ENCODE measurements at places on chromosomes 5 and 9.

DNA sequence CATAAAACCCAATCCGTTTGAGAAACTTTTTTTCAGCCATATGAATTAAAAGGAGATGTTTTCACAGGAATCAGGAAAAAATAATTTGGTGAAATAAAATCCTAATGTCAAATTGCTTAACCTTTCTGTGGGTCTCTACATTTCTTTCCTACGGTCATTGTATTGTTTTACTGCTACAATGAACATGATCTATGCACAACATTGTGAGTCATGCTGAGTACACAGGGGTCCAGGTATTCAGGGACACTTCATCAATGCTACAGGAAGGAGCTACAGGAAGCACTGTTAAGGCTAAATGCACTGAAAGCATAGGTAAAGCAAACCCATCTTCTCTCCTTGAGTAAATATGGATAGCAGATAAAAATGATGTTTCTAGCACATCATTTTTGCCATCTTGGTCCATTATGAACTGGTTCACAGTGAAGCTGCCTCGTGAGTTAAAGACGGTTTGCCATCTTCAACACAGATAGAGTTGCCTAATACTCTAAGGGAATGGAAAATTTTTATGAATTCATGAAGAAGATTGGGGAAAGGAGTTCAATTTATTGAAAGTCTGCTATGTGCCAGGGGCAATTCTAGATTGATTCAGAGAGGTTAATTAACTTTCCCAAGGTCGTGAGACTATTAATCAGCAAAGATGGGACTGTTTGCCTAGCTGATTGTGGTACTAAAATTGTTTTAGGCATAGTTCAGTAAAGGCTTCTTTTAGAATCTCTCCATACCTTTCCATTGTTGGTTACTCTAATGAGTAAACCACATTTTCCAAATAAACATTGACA, 85.5 kb downstream of the DIRAS2 start:
- no peak for DNase-seq

GRCh38 chr5:157369507-157369906, 90.5 kb upstream of the NIPAL4 start:
- no peak for DNase-seq

- DNase-seq: no peak
Measured at GRCh38 chr5:14723701-14724132, 59.2 kb downstream of the OTULIN start.

GRCh38 chr9:71744754-71745521, 23.4 kb downstream of the CEMIP2 start:
- DNase-seq: no peak
